ENCODE measurements at places on chromosomes 11 and 22. TPM values are rescaled to one million over a fixed set of nuclear protein-coding genes. Genes with fewer than 3 reads are reported as not detected.

The KRTAP5-10 gene
- not detected for total RNA-seq

- DNase-seq: peak; percentile 24
Observed at GRCh38 chr11:1291295-1292017, 18.0 kb downstream of the TOLLIP start.

DNA sequence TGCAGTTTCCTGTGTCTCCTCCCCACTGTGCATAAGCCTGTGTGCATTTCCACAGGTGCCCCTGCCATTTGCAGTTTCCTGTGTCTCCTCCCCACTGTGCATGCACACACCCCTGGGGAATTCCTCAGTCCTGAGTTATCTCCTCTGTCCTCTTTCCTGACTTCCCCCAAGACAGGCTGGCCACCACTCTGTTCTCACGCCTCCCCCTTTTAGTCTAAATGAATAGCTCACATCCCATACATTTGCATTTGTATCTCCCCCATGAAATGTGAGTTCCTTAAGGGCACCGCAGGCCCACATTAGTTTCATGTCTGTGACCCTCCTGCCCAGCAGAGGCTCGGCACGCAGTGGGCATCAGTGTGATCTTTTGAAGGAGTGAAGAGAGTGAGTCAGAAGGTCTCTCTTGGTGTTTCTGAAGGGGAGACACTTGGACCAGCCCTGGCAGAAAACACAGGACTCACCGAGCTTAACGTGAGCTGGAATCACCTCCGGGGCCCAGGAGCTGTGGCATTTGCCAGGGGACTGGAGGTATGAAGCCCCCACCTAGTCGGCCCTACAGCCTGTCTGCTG is 6.2 kb downstream of the LRRC74B start:
- no peak for DNase-seq

GRCh38 chr11:81839976-81840375 is 893.7 kb downstream of the FAM181B start:
- no peak for DNase-seq

GRCh38 chr11:46380340-46381047 is 975 bp upstream of the MDK start:
- peak; percentile 86 for DNase-seq

GRCh38 chr11:26696330-26696729 is 25.5 kb downstream of the SLC5A12 start:
- no peak for DNase-seq

GRCh38 chr11:119262668-119263351 is 54.1 kb downstream of the MCAM start:
- DNase-seq: no peak

DNA sequence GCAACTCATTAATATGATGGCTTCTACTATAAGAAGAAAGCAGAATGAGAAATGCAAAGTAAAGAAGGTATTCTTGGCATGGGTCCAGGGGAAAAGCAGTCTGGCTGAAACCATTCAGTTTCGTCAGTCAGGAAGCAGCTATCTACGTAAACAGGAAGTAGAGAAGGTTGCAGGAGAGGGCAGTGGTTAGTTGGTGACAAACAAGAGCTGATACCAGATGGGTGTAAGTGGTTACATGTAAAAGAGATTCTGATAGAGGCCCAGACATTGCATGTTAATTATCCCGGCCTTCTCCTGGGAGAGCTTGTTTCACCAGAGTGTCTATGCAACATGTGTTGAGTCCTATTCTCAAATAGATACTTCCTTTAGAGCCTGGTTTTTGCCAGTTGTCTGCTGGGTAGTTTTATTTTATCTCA is 58.4 kb upstream of the PSMA1 start:
- DNase-seq: no peak

All from ovary (tissue), 10 donors.